ENCODE measurements at places on chromosomes 11 and 22. TPM values are rescaled to one million over a fixed set of nuclear protein-coding genes. Genes with fewer than 3 reads are reported as not detected.

DNA sequence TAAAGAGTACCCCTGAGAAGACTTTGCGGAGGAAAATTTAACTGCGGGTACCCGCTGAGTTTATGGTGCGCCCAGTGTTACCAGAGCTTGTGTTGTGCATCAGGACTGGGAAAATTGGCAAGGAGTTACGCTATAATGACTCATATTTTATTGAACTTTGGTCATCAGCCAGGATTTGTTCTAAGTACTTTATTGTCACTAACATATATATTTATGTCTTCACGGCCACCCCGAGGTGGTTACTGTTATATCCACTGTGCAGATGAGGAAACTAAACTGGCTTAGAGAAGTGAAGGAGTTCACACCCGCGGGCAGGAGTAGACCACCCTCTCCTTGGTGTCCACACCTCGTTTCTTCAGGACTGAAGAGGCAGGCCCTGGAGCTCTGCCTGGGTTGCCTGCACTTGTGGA is 667 bp downstream of the ACCS start:
- peak overlapping the region; percentile 85 for H3K27ac ChIP-seq
- no peak for DNase-seq
- peaks cover 10% of the 10 kb centered on the region for H3K4me1 ChIP-seq
- peak overlapping the region; percentile 90 for H3K4me3 ChIP-seq

DNA sequence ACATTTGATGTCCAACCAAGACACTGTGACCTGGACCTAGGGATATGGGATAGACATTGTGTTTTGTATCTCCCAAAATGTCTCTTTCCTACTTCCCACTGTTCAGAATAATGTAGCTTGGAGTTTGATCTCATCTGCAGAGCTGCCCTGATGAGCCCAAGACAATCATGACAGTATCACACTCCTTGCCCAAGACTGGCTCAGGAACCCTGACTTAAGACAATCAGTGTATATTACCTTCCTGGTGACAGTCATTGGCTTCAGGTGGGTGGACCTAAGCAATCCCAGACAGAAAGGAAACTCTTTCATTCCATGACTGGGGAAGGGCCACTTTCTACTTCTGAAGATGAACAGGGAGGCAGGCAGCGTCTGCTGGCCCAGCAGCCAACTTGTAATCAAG is 14.3 kb upstream of the RTN4RL2 start:
- H3K4me3 ChIP-seq = no peak overlapping the region
- no peak for DNase-seq
- no peak overlapping the region for H3K27ac ChIP-seq
- H3K36me3 ChIP-seq = no peaks in the 10 kb centered on the region
- H3K4me1 ChIP-seq = no peaks in the 10 kb centered on the region

DNA sequence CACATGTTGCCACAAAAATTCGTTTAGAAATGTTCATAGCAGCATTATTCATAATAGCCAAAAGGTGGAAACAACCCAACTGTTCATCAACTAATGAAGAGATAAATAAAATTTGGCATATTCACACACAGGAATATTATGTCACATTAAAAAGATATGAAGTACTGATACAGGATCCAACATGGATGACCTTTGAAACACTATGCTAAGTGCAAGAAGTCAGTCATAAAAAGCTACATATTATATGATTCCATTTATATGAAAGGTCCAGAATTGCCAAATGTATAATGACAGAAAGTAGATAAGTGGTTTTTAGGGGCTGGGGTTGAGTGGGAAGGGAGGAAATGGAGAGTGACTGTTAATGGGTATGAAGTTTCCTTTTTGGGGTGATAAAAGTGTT is 9.0 kb downstream of the PRR5L start:
- no peak overlapping the region for H3K4me3 ChIP-seq
- H3K27me3 ChIP-seq = peaks cover 4% of the 10 kb centered on the region
- H3K36me3 ChIP-seq = no peaks in the 10 kb centered on the region
- no peak overlapping the region for H3K27ac ChIP-seq
- no peak for DNase-seq

DNA sequence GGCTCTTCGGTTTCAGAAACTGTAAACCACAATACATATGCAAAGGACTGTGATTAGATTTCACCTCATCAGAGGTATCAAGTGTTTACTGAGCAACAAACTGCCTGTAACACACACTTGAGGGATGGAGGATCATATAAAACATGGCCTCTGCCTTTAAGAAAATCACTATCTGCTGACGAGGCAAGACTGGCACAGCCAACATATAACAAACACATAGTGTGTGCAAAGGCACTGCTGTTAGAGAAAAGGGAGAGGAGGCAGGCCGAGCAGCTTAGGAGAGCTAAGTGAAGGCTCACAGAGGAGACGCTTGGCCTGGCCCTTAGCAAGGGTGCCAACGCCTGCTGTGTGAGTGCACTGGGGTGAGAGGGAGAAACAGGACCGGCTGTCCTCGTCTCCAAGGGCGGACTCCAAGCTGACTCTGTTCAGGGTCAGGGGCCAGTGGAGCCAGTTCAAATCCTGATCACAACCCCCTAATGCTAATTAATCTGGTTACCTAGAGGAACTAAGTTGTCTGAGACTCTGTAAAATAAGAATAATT is 48.2 kb downstream of the LRFN4 start:
- no peak for DNase-seq
- H3K4me3 ChIP-seq = no peak overlapping the region
- H3K4me1 ChIP-seq = peaks cover 15% of the 10 kb centered on the region

DNA sequence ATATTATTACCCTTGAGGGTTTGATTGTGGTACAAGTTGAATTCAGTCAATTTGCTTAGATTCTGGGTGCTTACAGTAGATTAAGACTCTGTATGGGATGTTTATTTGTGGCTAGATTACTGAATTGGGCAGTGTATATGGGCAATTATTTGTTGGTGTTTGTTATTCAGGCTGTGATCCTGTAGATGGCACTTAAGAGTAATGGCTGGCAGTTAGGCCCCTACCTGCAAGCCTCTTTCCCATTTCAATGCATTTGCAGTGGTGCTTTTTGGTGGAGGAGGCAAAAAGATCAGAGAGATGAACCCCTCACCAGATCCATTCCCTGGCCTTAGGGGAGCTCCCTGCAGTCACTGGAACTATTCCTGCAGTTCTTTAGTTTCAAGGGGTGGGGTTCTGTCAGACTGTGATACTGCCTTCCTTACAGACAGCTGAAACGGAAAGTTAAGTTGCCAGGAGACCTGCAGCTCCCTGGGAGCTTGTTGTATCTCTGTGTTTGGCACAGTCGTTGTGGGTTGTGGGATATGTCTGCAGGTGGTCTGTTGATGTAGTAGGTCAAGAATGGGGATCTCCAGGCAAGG is 199.5 kb downstream of the AASDHPPT start:
- H3K4me1 ChIP-seq = no peaks in the 10 kb centered on the region
- no peaks in the 10 kb centered on the region for H3K27me3 ChIP-seq
- no peak for DNase-seq

DNA sequence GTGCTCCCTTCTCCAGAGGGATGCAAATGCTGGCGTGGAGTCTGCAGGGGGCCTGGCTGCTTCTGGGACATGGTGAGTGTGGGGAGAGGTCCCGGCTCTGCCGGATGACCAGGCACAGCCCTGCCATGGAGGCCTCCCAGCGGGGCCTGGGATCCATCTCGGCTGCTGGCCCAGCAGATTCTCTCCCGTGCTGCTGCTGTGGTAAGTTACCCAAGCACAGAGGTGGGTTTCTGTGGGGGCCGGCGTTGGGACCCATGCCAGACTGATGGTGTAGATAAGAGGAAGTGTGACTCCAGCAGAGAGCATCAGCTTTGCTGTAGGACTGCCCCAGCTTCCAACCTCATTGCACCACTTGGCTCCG is 147.5 kb upstream of the B3GAT1 start:
- H3K4me1 ChIP-seq = no peaks in the 10 kb centered on the region
- H3K27ac ChIP-seq = no peak overlapping the region
- H3K4me3 ChIP-seq = no peak overlapping the region
- H3K36me3 ChIP-seq = no peaks in the 10 kb centered on the region
- peaks cover 4% of the 10 kb centered on the region for H3K27me3 ChIP-seq
- DNase-seq = no peak

DNA sequence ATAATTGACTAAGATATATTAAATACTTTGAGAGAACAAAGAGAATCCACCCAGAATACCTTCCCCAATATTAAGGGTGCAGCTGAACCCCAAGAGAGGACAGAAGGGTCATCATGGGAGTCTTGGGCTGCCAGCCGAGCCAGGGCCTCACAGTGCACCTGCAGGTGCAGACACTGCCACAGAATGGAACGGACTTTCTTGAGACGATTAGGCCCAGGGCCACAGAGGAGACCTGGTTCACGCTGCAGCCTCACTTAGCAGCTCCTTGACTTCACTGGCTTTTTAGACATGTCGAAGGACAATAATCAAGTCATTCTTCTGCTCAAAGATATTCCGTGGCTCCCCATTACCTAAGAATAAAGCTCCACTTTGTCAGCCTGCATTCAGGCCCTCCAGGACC is 100.6 kb downstream of the PHF21B start:
- H3K4me1 ChIP-seq = no peaks in the 10 kb centered on the region
- H3K27me3 ChIP-seq = no peaks in the 10 kb centered on the region
- H3K27ac ChIP-seq = no peak overlapping the region
- no peak for DNase-seq
- no peaks in the 10 kb centered on the region for H3K36me3 ChIP-seq

GRCh38 chr22:38465673-38466490 is 2.0 kb upstream of the KDELR3 start:
- no peak for DNase-seq
- H3K4me1 ChIP-seq = peaks cover 2% of the 10 kb centered on the region

DNA sequence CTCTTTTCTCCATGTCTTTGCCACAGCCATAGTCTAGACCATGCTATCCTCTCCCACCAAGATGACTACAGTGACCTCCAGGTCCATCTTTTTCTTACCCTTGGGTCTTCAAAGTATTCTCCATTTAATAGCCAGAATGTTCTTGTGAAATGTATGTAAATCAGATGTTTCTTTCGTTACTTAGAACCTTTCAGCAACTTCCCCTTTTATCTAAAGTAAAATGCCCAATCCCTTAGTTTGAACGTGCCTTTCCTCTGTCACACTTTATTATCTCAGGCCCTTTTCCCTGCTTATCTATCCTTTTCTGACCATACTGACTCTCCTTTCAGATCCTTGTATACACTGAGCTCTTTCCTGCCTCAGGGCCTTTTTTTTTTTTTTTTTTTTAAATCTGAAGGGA is 17.9 kb downstream of the RBM4B start:
- H3K27me3 ChIP-seq = no peaks in the 10 kb centered on the region
- H3K36me3 ChIP-seq = peaks cover 12% of the 10 kb centered on the region
- DNase-seq = no peak
- no peak overlapping the region for H3K27ac ChIP-seq

- no peaks in the 10 kb centered on the region for H3K27me3 ChIP-seq
- H3K4me1 ChIP-seq = no peaks in the 10 kb centered on the region
- no peak overlapping the region for H3K27ac ChIP-seq
- DNase-seq = no peak
- no peak overlapping the region for H3K4me3 ChIP-seq
These were observed 78.7 kb upstream of the CCND1 start for GRCh38 chr11:69562302-69562701.

DNA sequence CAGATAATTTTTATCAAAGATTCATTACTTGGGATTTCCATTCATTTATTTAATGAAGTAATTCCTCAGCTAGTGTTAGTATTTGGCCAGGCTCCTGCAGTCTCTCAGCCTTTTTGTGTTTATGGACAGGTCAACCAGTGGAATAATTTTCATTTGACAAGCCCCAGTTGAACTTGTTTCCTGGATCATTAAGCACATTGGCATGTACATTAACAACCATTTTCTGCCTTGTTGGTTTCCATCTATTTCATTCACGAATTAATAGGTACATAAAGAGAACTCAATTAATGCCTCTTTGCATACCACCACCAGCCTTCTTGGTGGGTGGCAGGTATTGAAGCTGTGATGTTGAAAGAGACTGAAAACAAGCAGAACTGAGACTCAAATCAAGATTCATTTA is 745.2 kb downstream of the KCNA4 start:
- no peaks in the 10 kb centered on the region for H3K27me3 ChIP-seq
- H3K27ac ChIP-seq = no peak overlapping the region
- H3K4me3 ChIP-seq = no peak overlapping the region
- no peaks in the 10 kb centered on the region for H3K36me3 ChIP-seq
- H3K4me1 ChIP-seq = no peaks in the 10 kb centered on the region

DNA sequence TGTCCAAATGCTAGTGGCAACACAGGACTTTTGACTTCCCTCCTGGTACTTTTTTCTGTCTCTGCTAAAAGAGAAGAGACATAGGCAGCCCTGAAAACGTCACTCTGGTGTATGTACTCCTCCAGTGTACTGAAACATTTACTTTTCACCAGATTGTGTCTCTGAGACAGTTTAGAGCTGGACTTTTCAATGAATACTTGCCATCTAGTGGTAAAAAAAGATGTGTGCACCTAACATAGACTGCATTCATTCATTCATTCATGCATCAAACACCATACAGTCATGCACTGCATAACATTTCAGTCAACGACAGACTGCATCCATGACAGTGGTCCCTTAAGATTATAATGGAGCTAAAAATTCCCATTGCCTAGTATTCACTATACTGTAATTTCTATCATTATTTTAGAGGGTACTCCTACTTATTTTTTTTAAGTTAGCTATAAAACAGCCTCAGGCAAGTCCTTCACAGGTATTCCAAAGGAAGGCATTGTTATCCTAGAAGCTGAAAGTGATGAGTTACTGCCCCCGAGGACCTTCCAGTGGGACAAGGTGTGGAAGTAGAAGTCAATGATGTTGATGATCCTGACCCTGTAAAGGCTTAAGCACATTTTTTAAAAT is 186.2 kb downstream of the SPON1 start:
- H3K4me3 ChIP-seq = no peak overlapping the region
- DNase-seq = peak; percentile 17
- H3K27me3 ChIP-seq = no peaks in the 10 kb centered on the region
- no peaks in the 10 kb centered on the region for H3K36me3 ChIP-seq
- no peak overlapping the region for H3K27ac ChIP-seq

GRCh38 chr22:50303848-50304527 is 3.5 kb downstream of the PLXNB2 start:
- peaks cover 61% of the 10 kb centered on the region for H3K4me1 ChIP-seq
- H3K36me3 ChIP-seq = no peaks in the 10 kb centered on the region
- no peaks in the 10 kb centered on the region for H3K27me3 ChIP-seq
- H3K4me3 ChIP-seq = peak overlapping the region; percentile 23
- no peak for DNase-seq

Gene OR51L1
- total RNA-seq = not detected

Gene ANO3
- total RNA-seq = not detected

Gene LAYN
- 3.6 TPM for total RNA-seq

Gene HOATZ
- not detected for total RNA-seq

Gene SYCE3
- total RNA-seq = not detected
